ENCODE measurements at places on chromosomes 6 and 20.

GRCh38 chr20:39745380-39745779 lies 783.2 kb downstream of the DHX35 start:
- DNase-seq: no peak

- DNase-seq: no peak
Measured at GRCh38 chr6:92110403-92110802, 1309.0 kb downstream of the EPHA7 start.

- no peak for DNase-seq
Measured at GRCh38 chr6:108596956-108597355, 36.2 kb downstream of the FOXO3 start.

DNA sequence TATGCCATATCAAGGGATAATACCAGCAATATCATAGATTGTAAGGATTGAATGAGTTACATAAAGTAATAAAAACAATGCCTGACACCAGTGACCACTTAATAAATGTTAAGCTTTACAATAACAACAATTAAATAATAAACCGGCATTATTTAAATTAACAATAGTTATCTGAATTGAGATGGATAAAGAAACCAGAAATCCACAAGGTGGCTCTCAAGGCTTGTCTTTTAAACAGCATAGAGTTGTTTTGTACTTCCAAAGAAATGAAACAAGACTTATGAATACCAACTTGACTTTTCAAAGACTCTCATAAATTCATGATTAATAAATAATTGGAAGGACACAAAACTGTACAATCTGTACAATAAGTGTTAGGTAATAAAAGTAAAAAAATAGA lies 203.1 kb downstream of the ASCC3 start:
- DNase-seq: no peak

GRCh38 chr20:20690676-20691476 lies 21.6 kb downstream of the RALGAPA2 start:
- DNase-seq: no peak

DNA sequence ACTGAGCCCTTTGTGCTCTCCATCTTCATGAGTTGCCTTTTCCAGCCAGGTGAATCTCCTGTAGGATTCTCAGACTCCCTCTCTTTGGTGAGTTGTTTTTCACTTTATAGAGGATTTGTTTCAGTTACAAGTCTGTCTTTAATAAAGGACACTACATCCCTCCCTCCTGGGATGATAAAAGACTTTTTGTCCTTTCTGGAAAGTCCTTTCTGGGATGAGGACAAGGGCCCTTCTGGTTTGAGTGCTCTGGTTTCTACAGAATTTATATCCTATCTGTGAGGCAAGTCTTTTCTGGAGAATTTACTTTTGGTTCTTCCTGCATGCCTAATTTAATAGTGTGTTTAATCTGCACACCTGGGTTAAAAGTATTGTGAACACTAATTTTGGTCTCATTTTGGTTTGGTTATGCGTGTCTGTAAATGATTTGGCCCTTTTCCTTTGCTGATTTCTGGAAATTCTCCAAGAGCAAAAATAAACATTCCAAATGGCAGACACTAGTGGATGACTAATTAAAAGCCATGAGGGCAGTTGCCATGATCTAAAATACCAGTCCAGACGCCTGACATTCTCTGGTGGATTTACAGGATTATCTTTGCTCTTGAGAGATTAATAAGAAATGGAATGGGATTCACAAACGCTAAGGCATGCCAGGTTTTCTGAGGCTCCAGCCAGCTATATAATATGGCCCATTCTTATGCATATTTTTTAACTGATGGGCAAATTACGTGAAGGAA lies 44.8 kb downstream of the TCP11 start:
- no peak for DNase-seq

- DNase-seq: no peak
Measured at GRCh38 chr20:13554706-13555105, 84.0 kb downstream of the TASP1 start.

DNA sequence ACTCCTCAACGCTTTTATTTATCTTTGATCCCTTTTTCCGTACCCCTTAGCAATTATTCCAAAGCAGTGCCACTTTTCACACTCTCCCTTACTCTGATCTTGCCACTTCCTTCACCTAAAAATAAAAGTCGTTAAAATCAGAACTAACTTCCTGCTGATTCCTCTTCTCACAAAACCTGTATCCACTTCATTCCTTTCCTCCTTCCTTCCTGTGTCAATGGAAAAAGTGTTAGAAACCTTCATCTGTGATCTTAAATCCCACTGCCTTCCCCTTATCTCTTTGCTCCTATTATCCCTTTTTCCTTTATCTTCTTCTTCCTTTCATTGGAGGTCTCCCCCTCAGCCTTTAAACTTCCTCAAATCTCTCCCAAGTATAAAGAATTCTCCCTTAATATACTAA lies 49.2 kb downstream of the GOPC start:
- no peak for DNase-seq

DNA sequence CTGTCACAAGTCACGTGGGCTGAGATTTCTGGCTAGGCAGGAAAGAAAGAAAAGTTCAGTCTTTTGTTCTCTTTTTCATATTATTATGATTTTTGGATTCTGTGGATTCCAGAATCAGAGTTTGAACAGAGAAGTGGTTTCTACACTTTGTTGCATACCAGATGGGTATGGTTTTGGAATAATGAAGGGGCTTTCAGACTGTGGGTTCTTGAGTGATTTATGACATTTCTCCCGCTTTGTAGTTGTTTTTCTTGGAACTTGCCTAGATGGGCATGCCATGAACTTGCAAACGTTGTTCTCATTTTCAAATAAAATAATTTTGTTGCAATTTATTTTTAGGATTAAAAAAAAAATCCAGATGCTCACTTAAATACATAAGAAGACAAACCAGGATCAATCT lies 34.4 kb downstream of the CBFA2T2 start:
- no peak for DNase-seq

DNA sequence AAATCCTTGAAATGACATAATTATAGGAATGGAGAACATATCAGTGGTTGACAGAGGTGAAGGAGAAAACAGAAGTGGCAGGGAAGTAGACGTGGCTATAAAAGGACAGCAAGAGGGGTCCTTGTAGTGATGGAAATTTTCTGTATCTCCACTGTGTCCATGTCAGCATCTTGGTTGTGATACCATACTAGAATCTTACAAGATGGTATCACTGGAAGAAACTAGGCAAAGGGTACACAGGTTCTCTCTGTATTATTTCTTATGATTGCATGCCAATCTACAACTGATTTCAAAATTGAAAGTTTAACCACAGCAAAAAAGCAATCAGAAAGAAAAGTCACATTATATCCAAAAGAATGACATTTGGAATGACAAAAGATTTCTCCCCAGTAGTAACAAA lies 16.4 kb upstream of the ZC3H12D start:
- no peak for DNase-seq

GRCh38 chr20:37915800-37916570 lies 13.1 kb downstream of the VSTM2L start:
- no peak for DNase-seq

DNA sequence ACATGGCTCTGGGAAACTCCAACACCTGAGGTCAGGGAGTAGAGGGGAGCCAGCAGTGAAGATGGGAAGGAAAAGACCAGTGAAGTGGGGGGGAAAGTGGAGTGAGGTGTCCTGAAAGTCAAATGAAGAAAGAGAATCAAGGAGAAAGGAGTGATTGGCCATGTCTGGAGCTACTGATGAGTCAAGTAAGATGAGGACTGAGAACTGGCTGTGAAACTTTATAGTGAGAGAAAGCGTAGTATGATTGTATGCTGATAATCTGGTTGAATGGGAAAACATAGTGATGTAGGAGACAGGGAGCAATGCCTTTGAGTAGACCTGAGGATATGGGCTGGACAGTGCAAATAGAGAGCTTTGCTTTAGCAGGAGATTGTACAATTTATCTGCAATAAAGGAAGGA lies 183.6 kb upstream of the GMDS start:
- DNase-seq: no peak

DNA sequence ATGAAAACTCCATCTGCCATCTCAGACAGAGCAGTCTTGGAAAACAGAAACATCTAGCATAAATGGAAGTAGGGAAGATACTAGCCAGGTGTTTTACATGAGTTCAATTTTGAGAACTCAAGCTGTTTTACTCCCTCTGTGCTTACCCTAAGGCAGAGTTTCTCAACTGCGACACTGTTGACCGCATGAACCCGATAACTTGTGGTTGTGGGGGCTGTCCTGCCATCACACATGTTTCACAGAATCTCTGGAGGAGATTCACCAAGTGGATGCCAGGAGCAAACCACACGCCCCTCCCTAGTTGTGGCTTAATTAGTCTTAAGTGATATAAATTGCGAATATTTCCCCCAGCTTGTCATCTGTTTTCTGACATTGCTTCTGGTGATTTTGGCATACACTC lies 2.3 kb upstream of the SERPINB6 start:
- DNase-seq: no peak

DNA sequence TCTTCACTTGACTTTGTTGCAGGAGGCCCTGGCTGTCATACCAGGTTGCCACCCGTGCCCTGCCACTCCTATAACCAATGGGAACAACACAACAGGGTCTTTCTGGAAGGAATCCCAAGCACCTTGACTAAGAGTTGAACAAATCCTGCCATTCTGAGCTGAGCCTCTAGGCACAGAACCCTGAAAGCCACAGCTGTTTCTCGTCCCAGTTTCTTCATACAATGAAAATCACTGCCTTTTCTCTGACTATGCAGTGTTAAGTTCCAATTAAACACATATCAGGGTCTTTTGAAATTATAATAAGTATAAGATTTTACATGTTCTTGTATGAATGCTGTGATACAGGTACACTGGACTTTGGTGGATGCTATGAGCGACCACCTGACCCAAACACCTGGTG lies 54.4 kb downstream of the RIPOR2 start:
- DNase-seq: no peak

GRCh38 chr6:138161338-138162110 lies at the start of gene ARFGEF3:
TSS of gene ARFGEF3 (plus strand) at chr6:138161939. CDS start at chr6:138162087, 148 bp downstream.
- peak; percentile 15 for DNase-seq

- DNase-seq: no peak
Measured at GRCh38 chr20:60087563-60088105, 129.4 kb downstream of the CDH26 start.

- DNase-seq: no peak
Measured at GRCh38 chr6:35757456-35758123, 18.8 kb upstream of the CLPSL2 start.
